Bone marrow (tissue), 2 donors: ENCODE measurements at places on chromosomes 5 and 9.

- no peak for DNase-seq
Observed at GRCh38 chr5:105931881-105932421, 1738.8 kb downstream of the EFNA5 start.

GRCh38 chr9:35741740-35742139 lies 7.3 kb downstream of the GBA2 start:
- no peak for DNase-seq

GRCh38 chr9:99833735-99834134 lies 12.1 kb downstream of the NR4A3 start:
- no peak for DNase-seq

- DNase-seq: no peak
Observed at GRCh38 chr5:94698197-94698596, 79.7 kb downstream of the SLF1 start.

GRCh38 chr9:89455356-89455824 lies 42.5 kb downstream of the SEMA4D start:
- DNase-seq: peak; percentile 4

DNA sequence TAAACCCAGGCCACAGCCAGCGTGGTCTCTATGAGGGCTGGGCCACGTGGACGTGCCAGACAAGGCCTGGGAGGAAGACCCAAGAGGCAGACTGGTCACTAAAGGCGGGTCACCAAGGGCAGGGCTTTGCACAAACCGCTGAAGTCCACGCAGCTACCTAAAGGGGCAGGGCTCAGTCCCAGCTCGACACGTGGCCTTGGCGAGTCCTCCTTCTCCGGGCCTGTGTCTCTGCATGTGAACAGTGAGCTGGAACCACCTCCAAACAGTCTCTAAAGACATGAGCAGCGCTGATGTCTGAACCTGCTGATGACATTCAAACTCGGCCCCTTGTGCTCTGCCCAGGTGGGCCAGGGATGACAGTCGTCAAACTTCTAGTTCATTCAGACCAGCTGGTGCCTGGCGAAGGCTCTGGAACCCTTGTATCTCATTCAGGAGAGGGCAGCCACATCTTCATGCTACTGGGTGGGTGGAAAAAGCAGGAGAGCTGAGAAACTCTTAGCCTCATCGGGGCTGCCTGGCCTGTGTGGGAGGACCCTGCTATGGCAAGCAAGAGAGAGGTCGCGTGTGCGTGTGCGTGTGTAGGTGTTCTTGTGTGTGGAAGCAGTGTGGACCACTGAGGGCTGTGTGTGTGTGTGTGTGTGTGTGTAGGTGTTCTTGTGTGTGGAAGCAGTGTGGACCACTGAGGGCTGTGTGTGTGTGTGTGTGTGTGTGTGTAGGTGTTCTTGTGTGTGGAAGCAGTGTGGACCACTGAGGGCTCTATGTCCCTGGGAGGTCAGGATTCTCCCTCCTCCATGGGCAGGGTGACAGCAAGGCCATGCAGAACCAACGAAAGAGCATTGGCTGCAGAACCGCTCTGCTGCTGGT lies 14.1 kb upstream of the SLC25A51 start:
- no peak for DNase-seq

DNA sequence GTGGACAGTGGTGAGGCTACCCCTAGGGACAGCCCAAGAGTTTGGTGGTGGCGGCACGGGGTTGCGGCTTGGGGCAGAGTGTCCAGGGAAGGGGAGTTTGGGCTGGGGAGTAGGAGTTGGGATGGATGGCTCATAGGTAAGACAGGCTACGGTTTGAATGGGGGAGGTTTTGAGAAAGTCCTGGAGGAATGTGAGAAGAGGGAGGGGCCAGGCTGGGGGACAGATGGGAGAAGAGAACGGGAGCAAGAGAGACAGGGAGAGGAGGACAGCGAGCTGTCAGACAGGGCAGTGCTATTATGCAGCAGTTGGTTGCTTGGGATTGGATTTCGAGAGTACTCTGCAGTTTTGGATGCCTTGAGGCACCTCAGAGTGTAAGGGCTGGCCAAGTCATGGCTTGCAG lies 24.5 kb downstream of the PSD2 start:
- DNase-seq: no peak

- DNase-seq: no peak
Observed at GRCh38 chr5:37867654-37868053, 27.8 kb upstream of the GDNF start.

DNA sequence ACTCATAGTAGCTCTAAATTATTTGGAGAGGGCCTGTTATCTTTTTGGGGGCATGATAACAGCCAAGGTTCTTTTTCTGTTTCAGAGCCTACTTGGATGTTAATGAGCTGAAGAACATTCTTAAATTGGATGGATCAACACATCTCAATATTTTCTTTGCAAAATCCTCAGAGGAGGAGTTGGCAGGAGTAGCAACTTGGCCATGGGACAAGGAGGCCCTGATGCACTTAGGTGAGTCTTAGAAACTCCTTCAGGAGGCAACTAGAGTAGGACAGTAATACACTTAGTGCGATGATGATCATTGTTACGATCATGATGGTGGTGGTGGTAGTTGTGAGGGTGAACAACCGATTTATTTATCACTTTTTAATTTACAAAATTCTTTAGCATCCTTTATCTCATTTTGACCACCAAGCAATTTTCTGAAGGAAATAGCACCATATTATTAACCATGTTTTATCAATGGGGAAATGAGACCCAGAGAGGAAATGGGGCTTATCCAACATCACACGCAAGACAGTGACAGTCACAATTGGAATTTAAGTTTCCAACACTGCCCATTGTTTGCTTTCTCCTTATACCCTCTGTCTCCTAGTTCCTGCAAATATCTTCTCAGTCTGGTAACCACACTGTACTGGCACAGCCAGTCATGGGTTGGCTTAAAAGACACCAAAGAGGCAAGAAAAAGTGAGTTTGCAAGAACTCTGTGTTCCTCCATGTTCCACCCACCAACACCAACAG lies 54.0 kb downstream of the PAPPA start:
- no peak for DNase-seq

DNA sequence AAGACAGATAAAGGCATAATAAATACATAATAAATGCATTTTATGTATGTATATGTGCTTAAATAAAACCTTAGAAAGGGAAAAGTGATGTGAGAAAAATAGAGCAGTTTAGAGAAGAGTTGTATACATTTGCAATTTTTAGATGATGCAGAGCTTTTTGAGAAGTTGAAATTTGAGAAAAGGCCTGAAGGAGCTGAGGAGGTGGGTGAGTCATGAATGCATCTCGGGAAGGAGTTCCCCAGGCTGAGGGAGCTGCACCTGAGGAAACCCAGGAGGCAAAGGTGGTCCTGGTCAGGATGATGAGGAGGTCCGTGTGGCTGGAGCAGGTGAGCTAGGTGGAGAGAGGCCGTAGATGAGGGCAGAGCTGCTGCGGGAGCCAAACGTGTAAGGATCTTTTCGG lies 17.4 kb upstream of the CD180 start:
- DNase-seq: no peak

DNA sequence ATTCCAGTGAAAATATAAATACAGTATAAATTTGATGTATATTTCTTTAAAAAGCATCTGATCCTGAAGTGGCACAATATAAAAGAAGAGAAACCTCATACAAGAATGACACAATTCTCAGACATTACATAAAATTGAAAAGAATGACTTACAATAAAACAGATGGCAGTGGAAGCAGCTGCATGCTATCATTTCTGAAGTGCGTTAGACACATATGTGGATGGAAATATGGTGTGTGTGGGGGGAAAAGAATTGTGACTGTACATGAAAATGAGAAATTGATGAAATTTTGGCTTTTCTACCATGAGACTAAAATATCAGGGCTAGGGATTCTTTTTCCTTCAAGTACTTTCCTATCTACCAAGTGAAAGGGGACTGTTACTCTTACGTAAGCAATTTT lies 45.9 kb upstream of the CDH18 start:
- DNase-seq: no peak

- DNase-seq: no peak
Observed at GRCh38 chr5:123976379-123977033, 464.5 kb downstream of the CSNK1G3 start.

GRCh38 chr5:130400091-130400490 lies 495.8 kb downstream of the CHSY3 start:
- DNase-seq: no peak

DNA sequence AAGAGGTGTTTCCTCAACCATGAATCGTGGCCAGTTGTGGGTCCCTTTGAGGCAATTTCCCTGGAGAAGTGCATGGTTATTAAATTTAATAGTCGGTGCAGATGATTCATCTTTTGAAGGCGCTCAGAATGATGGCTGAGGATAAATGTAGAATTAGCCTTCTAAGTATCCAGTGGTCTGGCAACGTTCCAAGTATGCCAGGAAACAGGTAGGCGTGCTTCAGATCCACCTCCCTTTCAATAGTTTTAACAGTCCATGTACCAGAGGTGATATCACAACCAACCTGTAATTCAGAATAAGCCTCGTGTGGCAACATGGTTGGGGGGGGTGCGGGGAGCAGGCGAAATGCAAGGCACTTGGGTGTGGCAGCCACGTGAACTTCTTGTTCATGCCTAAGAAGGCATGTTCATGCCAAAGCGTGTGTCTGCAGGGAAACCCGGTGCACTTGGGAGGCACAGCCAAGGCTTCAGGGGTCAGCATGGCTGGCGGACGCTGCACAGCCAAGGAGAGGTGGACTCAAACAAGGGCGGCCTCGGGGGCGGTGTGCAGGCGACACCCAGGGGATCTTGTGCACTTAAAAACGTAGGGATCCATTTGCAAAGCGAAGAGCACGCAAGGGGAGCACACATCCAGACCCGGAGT lies 5.2 kb upstream of the NKD2 start:
- no peak for DNase-seq

DNA sequence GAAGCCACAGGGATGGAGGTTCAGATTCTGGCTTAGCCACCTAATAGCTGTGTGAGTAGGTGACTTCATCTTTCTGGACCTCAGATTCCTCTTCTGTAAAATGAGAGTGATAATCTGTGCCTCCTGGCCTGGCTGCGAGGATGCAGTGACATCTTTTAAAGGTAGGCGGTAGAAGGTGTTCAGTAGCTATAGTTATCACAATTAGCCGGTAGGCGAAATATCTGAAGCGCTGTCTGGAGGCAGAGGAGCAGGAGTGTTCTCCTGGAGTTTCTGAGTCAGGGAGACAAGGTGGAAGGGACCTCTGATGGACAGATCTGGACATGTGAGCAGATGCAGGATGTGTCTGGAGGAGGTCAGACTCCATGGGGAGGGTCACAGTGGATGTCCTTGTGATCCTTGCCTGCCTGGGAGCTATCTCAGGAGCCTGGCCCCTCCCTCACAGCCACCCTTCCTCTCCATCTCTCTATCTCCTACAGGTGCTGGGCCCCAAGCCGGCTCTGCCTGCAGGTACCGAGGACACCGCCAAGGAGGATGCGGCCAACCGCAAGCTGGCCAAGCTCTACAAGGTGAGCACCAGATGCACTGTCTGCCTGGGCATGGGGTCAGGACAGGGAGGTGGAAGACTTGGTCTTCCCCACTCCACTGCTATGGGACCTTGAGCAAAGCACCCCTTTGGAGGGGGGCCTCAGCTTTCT lies 45.6 kb downstream of the GSN start:
- DNase-seq: no peak

DNA sequence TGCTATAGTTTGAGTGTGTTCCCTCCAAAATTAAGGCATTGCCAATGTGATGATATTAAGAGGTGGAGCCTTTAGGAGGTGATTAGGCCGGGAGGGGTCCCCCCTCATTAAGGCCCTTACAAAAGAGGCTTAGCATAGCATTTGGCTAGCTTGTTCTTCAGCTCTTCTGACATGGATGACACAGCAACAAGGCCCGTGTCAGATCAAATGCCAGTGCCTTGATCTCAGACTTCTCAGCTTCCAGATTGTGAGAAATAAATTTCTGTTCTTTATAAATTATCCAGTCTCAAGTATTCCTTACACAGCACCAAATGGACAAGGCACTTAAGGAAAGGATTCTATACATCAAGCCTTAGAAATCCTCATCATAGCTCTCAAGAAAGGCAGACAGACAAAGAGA lies 31.8 kb downstream of the SLC38A9 start:
- no peak for DNase-seq

GRCh38 chr5:35660451-35660850 lies 42.8 kb downstream of the SPEF2 start:
- DNase-seq: no peak

DNA sequence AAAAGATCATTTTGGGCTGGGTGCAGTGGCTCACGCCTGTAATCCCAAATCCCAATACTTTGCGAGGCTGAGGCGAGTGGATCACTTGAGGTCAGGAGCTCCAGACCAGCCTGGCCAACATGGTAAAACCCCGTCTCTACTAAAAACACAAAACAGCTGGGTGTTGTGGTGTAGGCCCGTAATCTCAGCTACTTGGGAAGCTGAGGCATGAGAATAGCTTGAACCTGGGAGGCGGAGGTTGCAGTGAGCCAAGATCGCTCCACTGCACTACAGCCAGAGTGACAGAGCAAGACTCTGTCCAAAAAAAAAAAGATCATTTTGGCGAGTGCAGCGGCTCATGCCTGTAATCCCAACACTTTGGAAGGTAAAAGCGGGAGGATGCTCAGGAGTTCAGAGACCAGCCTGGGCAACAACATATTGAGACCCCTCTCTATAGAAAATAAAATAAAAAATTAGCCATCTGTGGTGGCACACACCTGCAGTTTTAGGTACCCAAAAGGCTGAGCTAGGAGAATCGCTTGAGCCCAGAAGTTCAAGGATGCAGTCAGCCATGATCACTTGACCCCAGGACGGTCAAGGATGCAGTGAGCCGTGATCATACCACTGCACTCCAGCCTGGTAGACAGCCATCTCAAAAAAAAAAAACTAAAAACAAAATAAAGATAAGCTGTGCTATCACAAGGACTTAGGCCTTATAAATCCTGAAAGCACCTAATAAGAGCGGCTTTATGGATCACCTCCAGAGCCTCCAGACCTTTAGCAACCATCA lies 16.2 kb downstream of the PPP2CA start:
- DNase-seq: no peak

DNA sequence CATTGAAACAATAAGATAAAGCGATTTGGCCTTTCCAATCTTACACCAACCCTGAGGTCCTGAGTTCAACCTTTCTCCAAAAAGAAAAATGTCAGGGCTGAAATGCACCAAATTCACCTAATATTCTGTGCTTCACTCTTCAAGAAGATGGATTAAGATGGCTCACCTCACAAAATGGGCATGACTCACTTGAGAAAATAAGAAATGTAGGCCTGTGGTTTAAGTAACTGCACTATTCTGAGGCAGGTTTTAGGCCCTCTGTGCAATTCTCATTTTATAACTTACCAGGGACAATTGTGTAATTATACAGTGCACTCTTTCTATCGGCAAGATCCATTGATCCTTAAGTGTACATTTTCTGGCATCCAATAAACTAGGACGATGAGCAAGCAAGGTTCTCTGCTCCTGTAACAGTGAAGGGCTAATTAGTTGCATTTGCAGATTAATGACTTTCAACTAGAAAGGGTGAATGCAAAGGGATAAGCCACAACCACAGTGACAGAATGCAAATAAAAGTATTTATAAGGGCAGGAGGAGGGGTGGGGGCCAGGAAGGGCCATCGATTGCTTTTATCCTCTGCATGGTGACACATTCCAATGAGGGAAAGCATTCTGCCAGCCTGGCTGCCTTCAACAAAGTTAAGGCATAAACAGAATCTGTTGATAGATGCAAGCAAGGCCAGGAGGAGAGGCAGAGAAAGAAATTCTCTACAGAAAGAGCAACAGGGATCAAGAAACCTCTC lies 214.5 kb downstream of the CAAP1 start:
- no peak for DNase-seq
